Thyroid gland (tissue), 4 donors: ENCODE measurements at places on chromosomes 1 and 21. TPM values are rescaled to one million over a fixed set of nuclear protein-coding genes. Genes with fewer than 3 reads are reported as not detected.

The CD244 gene
- total RNA-seq, result not detected

The TBX19 gene
- 2.4 TPM for total RNA-seq

The BTBD8 gene
- 17.0 TPM for total RNA-seq

DNA sequence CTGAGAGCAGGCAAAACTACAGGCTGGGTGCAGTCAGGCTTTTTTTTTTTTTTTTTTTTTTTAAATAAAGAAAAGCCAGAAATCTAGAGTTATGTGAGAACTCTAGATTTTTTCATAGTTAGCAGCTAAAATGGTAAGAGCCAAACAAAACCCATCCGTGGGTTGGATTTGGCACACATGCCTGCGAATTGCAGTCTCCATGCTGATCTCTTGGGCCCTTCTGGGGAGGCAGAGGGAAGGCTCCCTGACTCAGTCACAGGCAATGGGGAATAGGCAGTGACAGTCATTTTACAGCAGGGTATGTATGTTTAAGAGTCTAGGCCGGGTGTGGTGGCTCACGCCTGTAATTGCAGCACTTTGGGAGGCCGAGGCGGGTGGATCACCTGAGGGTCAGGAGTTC, 2.6 kb downstream of the TXLNA start:
- H3K4me3 ChIP-seq, result no peak overlapping the region
- no peak for DNase-seq
- no peak overlapping the region for H3K27ac ChIP-seq
- no peaks in the 10 kb centered on the region for H3K27me3 ChIP-seq
- peaks cover 18% of the 10 kb centered on the region for H3K4me1 ChIP-seq
- H3K36me3 ChIP-seq, result peaks cover 11% of the 10 kb centered on the region

- no peaks in the 10 kb centered on the region for H3K36me3 ChIP-seq
- no peak for DNase-seq
- H3K27ac ChIP-seq, result no peak overlapping the region
- H3K27me3 ChIP-seq, result no peaks in the 10 kb centered on the region
These were observed 23.6 kb upstream of the MAB21L3 start for GRCh38 chr1:116087628-116088027.

- H3K36me3 ChIP-seq, result no peaks in the 10 kb centered on the region
- H3K27me3 ChIP-seq, result no peaks in the 10 kb centered on the region
- H3K27ac ChIP-seq, result peak overlapping the region; percentile 78
- H3K4me3 ChIP-seq, result no peak overlapping the region
These were observed 64.8 kb downstream of the ALPL start for GRCh38 chr1:21573971-21574465.

- no peak overlapping the region for H3K4me3 ChIP-seq
- no peak for DNase-seq
- no peaks in the 10 kb centered on the region for H3K4me1 ChIP-seq
- H3K27ac ChIP-seq, result no peak overlapping the region
- H3K27me3 ChIP-seq, result no peaks in the 10 kb centered on the region
- H3K36me3 ChIP-seq, result no peaks in the 10 kb centered on the region
These were observed 514.5 kb downstream of the NPHP4 start for GRCh38 chr1:5477716-5478115.

DNA sequence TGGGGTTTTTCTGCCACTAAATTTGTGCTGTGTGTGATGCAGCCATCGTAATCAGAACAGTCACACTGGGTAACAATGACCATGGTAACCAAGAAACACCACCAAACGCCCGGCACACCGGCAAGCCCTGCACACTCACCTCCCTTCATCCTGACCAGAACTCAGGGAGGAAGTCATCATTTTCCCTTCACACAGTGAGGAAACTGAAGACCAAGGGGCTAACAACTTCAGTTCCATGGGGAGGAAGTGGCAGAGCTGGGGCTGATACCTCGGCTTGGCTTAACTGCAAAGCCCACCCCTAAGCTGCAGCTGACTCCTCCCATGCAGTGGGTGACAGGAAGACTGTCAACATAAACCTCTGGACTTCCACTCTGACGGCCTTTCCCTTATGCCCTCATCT, 69.3 kb upstream of the BCAR3 start:
- peaks cover 13% of the 10 kb centered on the region for H3K4me1 ChIP-seq
- H3K27me3 ChIP-seq, result no peaks in the 10 kb centered on the region
- peak overlapping the region; percentile 62 for H3K27ac ChIP-seq
- no peak overlapping the region for H3K4me3 ChIP-seq
- no peaks in the 10 kb centered on the region for H3K36me3 ChIP-seq
